ENCODE measurements at places on chromosomes 6 and 20. TPM values are rescaled to one million over a fixed set of nuclear protein-coding genes. Genes with fewer than 3 reads are reported as not detected.

DNA sequence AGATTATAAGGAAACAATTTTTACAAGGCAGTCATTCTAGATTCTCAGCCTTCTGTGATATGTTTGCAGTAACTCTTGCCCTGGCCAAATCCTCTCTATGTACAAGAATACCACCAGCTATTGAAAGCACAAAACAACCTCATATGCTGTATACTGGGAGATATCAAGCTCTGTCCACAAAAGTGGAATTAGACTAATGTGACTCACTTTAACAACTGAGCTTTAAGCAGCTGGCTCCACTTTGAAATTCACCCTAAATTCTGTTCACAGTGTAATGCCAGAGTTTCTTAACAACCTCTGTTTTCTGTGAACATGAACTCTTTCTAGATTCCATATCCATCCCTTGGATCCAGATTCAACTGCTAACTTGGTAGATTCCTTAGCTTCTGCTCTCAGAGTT, 47.6 kb downstream of the CHD6 start:
- H3K4me3 ChIP-seq, result no peak overlapping the region
- peaks cover 3% of the 10 kb centered on the region for H3K4me1 ChIP-seq
- H3K27me3 ChIP-seq, result no peaks in the 10 kb centered on the region
- no peak overlapping the region for H3K27ac ChIP-seq
- no peak for DNase-seq
- H3K36me3 ChIP-seq, result no peaks in the 10 kb centered on the region

DNA sequence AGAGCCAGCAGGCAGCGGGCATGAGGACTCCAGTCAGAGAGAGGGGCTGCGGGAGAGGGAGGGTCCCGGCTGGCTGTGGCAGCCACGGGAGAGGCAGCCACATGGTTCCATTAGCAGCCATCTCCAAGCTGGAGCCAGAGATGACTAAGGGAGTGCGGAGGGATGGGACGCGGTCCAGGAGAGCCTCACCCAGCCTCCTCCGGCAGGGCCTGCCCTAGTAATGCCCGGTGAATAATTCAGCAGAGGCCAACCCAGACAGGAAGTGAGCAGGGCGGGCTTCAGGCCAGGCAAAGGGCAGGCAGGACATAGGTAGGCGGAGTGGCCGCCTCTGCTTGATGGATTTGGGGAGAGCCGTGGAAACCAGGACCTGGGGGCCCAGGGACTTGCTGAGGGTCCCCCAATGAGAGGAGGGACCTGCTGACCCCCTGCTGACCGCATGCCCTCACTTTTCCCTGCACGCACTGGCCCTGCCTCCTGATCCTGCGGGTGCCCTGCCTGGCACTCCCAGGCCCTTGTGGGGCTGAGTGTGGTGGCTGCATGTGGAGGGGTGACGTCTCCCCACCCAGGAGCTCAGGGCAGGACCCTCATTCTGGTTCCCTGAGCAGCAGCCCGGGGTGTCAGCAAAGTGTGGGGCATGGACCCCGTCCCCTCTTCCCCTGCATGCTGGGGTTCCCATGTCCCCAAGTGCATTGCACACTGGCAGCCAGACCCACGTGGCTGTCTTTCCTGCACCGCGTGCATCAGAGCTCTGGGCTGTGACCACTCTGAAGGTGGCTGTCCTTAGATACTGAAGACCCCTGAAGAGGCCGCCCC, 51.8 kb upstream of the SLCO4A1 start:
- peaks cover 4% of the 10 kb centered on the region for H3K27me3 ChIP-seq
- H3K36me3 ChIP-seq, result no peaks in the 10 kb centered on the region
- DNase-seq, result no peak
- H3K4me1 ChIP-seq, result no peaks in the 10 kb centered on the region

The C4A gene
- 1.7 TPM for total RNA-seq

DNA sequence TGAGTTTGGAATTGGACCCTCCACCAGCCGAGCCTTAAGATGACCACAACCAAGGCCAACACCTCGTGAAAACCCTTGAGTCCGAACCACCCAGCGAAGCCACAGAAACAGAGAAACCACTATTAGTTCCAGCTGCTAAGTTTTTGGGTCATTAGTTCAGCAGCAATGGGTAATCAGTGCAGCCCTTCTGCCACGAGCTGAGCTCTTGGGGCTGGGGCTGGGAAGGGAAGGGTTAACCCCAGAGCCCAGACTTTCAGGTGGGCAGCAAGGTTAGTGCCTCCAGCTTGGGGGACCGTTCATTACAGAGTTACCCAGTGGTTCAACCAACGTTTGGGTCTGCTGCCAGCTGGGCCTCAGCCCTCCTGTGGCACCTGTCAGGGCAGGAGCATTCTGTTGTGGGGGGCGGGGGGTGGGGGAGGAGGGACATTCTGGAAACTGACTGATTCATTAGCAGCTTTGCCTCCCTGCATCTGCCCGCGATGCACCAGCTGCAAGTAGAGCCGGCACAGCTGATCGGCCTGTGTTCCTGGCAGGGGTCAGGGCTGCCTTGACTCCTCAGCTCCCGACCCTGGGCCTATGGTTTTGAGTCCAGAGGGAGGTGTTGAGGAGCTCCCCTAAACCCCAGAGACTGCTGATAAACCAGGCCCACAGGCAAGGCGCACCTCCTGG, 52.7 kb downstream of the TGM2 start:
- H3K4me1 ChIP-seq, result no peaks in the 10 kb centered on the region
- DNase-seq, result no peak
- no peak overlapping the region for H3K4me3 ChIP-seq
- no peaks in the 10 kb centered on the region for H3K36me3 ChIP-seq

DNA sequence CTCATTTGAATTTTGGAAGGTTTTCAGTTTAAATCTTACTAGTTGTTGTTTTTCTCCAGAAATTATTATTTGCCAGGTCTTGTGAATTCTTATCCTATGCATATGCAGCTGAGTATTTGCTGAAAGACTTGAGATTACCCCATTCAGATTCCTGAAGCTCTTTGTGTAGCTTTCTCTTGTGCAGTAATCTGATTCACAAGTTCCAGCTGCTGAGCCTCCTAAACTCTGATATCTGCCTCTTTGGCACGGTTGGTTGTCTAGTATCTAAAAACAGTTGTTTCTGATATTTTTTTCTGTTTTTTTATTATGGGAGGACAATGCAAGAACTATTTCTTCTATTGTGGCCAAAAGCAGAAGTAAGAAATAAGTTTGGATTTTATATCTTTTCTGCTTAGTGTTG, 863.9 kb upstream of the MANEA start:
- H3K27me3 ChIP-seq, result no peaks in the 10 kb centered on the region
- no peak overlapping the region for H3K4me3 ChIP-seq
- H3K36me3 ChIP-seq, result no peaks in the 10 kb centered on the region
- H3K4me1 ChIP-seq, result peaks cover 6% of the 10 kb centered on the region
- H3K27ac ChIP-seq, result no peak overlapping the region

- no peak overlapping the region for H3K27ac ChIP-seq
- H3K27me3 ChIP-seq, result no peaks in the 10 kb centered on the region
- H3K36me3 ChIP-seq, result no peaks in the 10 kb centered on the region
- H3K4me1 ChIP-seq, result peaks cover 7% of the 10 kb centered on the region
- no peak for DNase-seq
These were observed 60.9 kb upstream of the PRL start for GRCh38 chr6:22357724-22358189.

- H3K36me3 ChIP-seq, result peaks cover 14% of the 10 kb centered on the region
- no peak for DNase-seq
- no peaks in the 10 kb centered on the region for H3K27me3 ChIP-seq
- no peaks in the 10 kb centered on the region for H3K4me1 ChIP-seq
These were observed 2.5 kb downstream of the TULP4 start for GRCh38 chr6:158314737-158315136.
